B cell (primary cell): ENCODE measurements at places on chromosomes 13 and 19. TPM values are rescaled to one million over a fixed set of nuclear protein-coding genes. Genes with fewer than 3 reads are reported as not detected.

DNA sequence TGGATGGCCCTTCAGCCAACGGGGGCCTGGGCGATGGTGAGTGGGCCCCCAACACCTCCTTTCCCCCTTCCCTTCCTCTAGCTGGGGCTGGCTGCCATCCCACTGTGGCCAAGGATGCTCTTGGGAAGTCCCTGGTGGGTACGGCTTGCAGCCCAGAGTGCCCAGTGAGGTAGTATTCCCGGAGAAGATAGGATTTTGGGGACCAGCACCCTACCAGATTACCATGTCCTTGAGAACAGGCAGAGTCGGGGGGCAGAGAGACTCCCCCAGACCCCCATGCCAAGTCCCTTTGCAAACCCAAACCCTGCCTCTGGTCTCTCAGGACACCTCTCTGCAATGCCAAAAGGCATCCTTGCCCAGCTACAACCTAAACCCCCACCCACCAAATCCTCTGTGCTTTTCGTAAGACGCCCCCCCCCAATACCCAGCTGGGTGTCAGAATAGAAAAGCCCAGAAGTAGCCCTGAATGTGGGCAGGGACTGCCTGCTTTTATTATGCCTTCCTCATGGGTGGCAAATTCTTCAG lies 1.7 kb downstream of the HIF3A start:
- no peak for DNase-seq
- H3K27me3 ChIP-seq = peaks cover 3% of the 10 kb centered on the region
- H3K4me1 ChIP-seq = no peaks in the 10 kb centered on the region
- H3K27ac ChIP-seq = no peak overlapping the region

DNA sequence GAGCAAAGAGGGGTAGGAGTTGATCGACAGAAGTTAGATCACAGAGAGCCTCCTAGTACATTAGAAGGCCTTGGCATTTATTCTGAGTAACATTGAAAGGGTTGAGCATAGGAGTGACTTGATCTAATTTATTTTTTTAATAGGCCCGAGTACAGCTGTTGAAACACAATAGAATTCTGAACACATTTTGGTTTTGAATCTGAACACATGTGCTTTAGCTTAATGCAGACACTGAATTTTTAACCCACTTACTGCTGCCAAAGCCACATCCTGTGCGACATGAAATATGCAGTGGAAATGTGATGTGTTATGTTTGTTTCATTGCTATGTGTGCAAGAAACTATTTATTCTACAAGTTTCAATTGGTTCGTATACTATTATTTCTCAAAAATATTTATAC lies 1505.9 kb downstream of the PCDH9 start:
- H3K27ac ChIP-seq = no peak overlapping the region
- H3K36me3 ChIP-seq = no peaks in the 10 kb centered on the region
- no peak for DNase-seq
- no peak overlapping the region for H3K4me3 ChIP-seq
- H3K27me3 ChIP-seq = no peaks in the 10 kb centered on the region
- H3K4me1 ChIP-seq = no peaks in the 10 kb centered on the region

DNA sequence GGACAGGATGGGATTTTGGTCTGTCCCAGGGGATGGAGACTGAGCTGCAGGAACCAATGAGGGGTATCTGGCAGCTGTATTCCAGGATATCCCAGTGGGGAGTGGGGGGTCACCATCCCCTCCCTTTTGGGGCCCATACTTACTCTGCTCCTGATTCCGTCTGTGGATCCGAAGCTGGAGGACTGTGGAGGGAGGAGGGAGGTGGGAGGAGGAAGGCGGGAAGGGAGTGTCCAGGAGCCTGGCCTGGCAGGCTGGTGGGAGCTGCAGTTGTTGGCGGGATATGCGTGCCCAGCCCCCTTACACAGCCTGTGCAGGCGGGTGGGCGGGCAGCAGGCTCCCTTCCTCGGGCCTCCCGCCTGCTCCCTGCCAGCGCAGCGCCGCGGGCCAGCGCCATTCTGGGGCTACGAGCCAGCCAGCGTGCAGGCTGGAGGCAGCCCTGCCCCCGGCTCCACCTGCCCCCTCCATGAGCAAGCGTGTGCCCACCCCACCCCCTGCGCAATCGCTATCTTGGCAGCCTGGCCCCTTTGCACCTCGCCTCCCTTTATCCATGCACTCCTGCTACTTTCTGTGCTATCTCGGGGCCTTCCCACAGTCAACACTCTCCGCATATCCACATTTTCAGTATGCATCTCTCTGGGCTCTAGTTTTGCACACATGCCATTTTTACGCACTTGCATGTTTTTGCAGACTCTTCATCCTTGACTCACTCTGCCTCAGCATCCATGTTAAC lies 2.8 kb downstream of the MAMSTR start:
- H3K36me3 ChIP-seq = no peaks in the 10 kb centered on the region
- no peak for DNase-seq
- H3K4me1 ChIP-seq = peaks cover 35% of the 10 kb centered on the region
- no peak overlapping the region for H3K27ac ChIP-seq

GRCh38 chr19:17751912-17752273 lies 616 bp downstream of the FCHO1 start:
- H3K4me3 ChIP-seq = peak overlapping the region; percentile 67
- H3K27ac ChIP-seq = peak overlapping the region; percentile 96
- no peaks in the 10 kb centered on the region for H3K27me3 ChIP-seq
- DNase-seq = peak; percentile 63

DNA sequence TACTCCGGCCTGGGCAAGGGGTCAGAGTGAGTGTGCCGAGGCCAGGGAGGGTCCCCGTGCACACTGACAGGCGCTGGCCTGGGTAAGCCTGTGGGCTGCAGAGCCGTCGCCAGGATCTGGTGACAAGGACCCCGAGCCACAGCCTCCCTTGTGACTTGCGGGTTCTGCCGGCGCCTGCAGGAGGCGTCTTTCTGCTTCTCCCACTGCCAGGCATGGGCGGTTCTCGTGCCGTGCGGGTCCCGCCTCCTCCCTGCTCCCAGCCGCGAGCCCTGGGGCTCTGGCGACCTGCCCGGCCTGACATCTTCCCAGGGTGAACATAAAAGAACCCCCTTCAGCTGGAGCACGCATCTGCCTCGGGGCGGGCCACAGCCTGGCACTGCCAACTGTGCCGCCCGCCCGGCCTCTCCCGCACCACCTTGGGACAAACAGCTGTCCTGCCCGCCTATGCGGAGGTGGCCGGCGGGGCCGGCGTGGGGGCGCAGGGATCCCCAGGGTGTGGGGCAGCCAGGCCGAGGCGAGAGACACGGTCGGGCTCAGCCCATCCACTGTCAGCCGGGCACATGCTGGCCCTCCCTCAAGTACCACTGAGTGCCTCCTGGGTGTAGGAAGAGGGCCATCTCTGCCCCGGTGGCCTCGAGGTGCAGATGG lies 1.5 kb upstream of the HCN2 start:
- H3K27ac ChIP-seq = no peak overlapping the region
- peaks cover 17% of the 10 kb centered on the region for H3K4me1 ChIP-seq
- DNase-seq = peak; percentile 65
- peaks cover 34% of the 10 kb centered on the region for H3K27me3 ChIP-seq

DNA sequence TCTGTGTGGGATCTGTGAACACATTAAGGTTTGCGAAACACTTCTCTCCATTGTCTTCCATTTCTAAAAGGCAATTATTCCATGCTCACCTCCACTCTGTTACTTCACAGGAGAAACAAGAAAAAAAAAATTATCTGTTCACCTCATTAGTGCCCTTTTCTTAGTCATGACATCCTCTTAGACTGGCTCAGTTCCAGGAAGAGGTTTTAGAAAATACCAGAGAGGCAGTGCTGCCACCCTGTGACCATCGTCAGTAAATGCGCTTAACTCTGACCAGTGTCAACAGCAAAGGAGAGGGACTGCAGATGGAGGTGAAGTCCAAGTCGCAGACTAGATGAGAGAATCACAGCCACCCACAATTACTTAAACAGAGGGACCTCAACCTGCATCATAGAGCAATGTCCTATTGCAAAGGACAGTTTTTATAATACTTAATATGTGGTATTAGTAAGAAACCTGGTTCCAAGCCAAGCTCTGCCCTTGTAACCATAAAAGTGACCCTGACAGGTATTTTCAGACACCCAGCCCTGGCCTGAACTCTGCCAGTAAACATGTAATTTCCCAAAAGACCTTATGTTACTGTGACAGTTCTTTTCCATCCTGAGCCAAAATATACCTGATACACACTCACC lies 19.4 kb downstream of the CEACAM21 start:
- H3K27me3 ChIP-seq = no peaks in the 10 kb centered on the region
- peak; percentile 81 for DNase-seq
- no peak overlapping the region for H3K27ac ChIP-seq
- H3K4me1 ChIP-seq = no peaks in the 10 kb centered on the region
- no peak overlapping the region for H3K4me3 ChIP-seq

GRCh38 chr19:43778651-43779050 lies 2.1 kb downstream of the KCNN4 start:
- H3K36me3 ChIP-seq = peaks cover 18% of the 10 kb centered on the region
- peaks cover 58% of the 10 kb centered on the region for H3K4me1 ChIP-seq
- peak overlapping the region; percentile 85 for H3K27ac ChIP-seq
- DNase-seq = peak; percentile 52
- H3K4me3 ChIP-seq = peak overlapping the region; percentile 74
- H3K27me3 ChIP-seq = no peaks in the 10 kb centered on the region

- no peaks in the 10 kb centered on the region for H3K36me3 ChIP-seq
- H3K27ac ChIP-seq = no peak overlapping the region
- H3K4me3 ChIP-seq = peak overlapping the region; percentile 89
- peaks cover 3% of the 10 kb centered on the region for H3K27me3 ChIP-seq
- DNase-seq = no peak
Observed at GRCh38 chr13:99085808-99086266, 108.0 kb upstream of the DOCK9 start.

DNA sequence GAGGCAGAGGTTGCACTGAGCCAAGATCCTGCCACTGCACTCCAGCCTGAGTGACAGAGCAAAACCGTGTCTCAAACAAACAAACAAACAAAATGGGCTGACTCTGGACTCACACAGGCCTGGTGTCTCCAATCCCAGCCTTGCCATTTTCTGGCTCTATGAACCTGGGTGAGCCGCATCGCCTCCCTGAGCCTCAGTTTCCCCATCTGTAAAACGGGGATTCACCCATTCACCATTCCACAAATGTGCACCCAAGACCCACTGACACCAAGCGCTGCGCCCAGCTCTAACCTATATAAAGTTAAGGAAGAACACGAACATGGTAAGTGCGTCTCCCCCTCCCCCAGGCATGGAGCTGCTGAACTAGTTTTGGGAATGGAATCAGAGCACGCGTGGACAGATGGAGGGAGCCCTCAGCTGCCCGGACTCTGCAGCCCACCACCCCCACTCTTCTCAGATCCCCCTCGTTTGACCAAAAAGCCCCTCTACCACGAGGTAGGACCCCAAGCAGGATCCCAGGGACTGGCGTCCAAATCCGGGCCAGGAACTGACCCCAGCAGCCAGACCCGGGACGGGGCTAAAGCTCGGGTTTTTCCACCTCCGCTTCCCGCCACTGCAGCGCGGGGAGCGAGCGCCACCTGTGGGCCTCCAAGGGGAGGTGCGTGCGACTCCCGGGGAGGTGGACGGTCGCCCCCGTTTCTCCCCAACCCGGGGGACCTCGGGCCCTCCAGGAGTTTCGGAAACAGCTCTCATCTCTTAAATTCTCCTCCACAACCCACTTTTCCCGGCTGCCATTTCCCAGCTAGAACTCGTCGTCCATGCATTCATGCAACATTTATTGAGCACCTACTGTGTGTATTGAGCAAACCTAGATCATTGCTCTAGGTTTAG lies 33.0 kb upstream of the ADGRE5 start:
- H3K4me1 ChIP-seq = peaks cover 21% of the 10 kb centered on the region
- H3K27me3 ChIP-seq = no peaks in the 10 kb centered on the region
- no peak overlapping the region for H3K4me3 ChIP-seq
- H3K27ac ChIP-seq = no peak overlapping the region
- peak; percentile 73 for DNase-seq

CYP2F1 gene
- not detected in 2 replicates for total RNA-seq

TMEM272 gene
- not detected in 2 replicates for total RNA-seq

C3 gene
- 0.47 and 2.0 TPM in 2 replicates for total RNA-seq
